ENCODE measurements at places on chromosomes 4 and X.

DNA sequence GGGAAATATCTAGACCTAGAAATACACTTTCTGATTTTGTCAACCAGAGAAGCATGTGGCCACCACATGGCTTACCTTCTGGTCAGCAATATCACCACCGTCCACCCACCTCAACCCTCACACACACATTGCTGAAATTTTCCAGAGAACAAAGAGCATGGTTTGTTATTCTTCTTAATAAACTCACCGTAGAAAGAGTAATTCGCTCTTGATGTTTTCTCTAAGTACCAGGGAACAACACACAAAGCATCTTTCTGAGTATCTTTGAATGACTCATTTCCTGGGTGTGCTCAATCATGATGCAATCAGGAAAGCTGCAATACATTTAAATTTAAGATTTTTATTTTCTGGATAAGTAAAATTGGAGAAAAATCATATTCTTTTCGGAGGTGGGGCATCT, 24.7 kb upstream of the LRAT start:
- no peak for DNase-seq

- DNase-seq: no peak
Observed at GRCh38 chr4:165201806-165202205, 5.6 kb upstream of the KLHL2 start.

DNA sequence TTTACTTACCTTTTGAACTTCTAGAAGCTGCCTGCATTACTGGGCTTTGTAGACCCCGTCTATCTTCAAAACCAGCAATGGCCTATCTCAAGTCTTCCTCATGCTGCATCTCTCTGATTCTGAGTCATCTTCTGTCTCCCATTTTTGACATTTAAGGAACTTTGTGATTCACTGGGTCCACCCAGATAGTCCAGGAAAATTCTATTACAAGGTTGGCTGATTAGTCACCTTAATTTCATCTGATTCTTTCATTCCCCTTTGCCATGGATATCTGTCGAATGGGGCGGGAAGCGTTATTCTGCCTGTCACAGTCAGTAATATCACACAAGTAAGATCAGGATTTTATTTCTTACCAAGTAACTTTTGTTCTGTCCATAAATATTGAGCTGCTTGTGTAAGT, 618.0 kb downstream of the CCSER1 start:
- DNase-seq: no peak

DNA sequence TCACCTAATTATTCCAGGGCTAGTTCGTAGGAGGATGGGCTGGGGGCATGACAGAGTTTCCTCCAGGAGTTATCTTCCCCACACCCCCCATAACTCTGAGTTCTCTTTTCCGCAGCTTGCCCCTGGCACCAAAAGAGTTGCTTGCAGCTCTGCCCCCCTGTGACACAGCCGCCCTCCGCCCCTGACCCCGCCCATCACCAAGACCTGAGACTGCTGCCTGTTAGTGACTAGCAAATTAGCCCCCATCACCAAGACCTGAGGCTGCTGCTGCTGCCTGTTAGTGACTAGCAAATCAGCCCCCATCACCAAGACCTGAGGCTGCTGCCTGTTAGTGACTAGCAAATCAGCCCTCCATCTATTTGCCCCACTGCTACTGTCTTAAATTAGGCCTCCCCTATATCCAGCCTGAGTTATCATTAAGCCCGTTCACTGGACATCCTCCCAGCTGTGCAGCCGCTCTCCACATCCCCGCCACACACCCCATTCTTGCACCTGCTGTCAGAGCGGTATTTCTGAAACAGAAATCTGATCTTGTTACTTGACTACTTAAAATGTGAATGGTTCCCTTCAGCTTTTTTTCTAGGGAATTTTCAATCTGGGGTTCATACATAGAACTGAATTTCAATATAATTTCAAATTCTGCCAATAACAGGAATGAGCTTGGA, 1.5 kb upstream of the PAPSS1 start:
- no peak for DNase-seq

DNA sequence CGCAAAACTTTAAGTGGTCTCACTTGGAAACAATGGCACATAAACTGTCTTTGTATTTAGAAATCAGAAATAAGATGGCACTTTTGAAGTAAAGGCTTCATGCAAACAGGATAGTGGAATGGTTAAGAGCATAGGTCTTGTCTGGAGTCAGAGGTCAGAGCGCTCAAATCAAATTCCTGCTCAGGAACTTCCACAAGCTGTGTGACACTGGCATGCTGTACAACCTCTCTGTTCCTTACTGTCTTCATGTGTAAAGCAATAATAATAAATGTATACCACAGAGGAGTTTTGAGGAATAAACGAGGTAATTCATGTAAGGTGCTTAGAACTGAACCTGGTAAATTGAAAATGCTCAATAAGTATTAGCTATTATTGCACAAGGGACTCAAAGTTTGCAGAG, 43.4 kb upstream of the ACSL4 start:
- no peak for DNase-seq

DNA sequence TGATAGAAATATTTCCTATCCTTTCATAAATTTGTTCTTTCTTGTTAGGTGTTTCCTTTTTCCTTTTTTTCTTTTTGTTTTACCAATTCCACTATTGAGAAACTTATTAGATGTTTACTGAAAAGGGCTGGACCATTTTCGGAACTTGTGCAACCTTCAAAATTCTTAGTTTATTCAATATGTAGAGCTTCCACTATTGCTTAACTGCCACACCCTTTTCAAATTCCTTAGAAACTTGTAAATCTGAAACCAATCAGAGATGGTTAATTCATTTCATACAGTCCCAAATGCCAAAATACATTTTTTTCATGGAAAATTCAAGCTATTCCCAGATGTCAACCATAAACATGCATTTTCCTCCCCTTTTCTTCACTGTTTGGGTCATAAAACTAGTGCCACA, 66.1 kb upstream of the SLC39A8 start:
- DNase-seq: no peak

- no peak for DNase-seq
Observed at GRCh38 chrX:44875185-44875489, 2.1 kb downstream of the KDM6A start.

GRCh38 chr4:41799126-41799525, 50.6 kb upstream of the PHOX2B start:
- no peak for DNase-seq

DNA sequence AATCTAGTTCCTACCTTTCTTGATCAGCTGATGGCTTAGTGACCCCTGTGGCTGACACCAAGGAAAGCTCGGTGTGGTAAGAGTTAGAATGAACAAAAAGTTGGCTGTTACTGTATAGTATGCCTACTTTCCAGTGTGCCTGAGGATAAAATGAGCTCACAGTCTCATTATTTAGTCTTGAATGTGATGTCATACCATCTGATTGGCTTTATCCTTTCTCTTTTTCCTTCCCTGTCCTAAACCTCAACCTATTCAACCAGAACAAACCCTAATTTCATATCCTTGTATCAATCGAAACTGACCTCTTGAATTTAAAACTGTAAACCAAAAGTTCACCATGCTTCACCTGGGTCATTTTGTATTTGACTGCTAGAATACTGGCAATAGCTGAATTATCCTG, 156.4 kb downstream of the PPARGC1A start:
- DNase-seq: no peak

Measured in omental fat pad (tissue), 4 donors.